ENCODE measurements at places on chromosomes 1 and 21.

GRCh38 chr1:171788696-171789095, 7.2 kb downstream of the METTL13 start:
- DNase-seq: no peak

DNA sequence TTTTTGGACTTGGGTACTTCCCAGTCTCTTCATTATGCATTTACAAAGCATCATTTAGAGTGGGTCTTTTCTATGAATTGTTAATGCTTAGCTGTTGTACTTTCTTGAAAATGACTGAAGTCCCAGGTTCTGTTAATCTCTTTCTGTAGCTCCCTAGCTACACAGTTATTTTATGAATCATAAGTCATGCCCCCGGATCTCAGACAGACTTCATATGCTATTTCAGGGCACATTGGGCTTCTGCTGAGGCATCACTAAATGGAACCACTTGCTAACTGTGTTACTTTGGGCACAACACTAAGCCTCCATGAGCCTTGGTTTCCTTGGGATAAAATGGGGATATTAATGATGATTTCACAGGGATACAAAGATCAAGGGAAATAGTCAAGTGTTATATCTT, 55.5 kb upstream of the RBM15 start:
- DNase-seq: no peak

- no peak for DNase-seq
Observed at GRCh38 chr1:247531937-247532336, 4.3 kb downstream of the OR2C3 start.

DNA sequence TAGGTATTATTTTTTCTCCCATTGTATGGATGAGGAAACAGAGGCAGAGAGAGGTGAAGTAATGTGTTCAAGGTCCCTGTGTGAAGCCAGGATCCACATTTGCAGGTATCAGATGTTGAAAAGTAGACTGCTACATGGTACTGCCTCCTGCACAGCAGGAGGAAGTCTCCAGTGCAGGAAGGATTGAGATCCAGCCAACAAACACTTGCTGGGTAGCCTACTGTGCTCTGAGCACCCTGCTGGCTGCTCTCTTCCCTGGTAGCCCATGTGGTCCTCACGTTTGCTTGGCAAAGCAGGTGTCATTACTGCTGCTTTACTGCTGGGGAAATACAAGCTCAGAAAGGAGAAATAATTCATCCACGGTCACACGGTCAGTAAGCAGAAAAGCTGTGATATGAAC, 21.3 kb upstream of the GRIK3 start:
- DNase-seq: peak; percentile 59

GRCh38 chr1:156089704-156090103, 7.4 kb upstream of the MEX3A start:
- peak; percentile 57 for DNase-seq

DNA sequence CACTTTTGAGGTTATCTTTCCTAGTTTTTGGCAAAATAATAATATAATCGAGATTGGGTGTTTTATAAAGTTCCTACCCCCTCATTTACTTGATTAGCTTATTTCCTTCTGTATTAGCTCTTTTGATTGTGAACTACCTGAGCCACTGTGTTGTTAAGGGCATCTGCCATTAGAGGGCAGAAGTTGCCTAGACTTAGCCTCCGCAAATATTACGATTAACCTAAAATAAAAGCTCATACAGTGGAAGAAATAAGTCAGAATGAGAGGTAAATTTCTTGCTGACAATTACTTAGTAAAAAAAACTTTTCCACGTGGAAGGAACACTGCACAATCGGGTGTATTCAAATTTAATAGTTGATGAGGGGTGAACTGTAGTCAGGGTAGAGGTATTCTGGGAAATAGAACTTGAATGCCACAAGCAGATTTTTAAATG, 2.3 kb downstream of the H3-3A start:
- DNase-seq: no peak

- no peak for DNase-seq
Observed at GRCh38 chr1:40768146-40768990, 15.2 kb upstream of the KCNQ4 start.

- DNase-seq: no peak
Observed at GRCh38 chr1:192580351-192580962, 4.9 kb downstream of the RGS1 start.

- no peak for DNase-seq
Observed at GRCh38 chr21:34592120-34592955, 22.6 kb downstream of the RCAN1 start.

DNA sequence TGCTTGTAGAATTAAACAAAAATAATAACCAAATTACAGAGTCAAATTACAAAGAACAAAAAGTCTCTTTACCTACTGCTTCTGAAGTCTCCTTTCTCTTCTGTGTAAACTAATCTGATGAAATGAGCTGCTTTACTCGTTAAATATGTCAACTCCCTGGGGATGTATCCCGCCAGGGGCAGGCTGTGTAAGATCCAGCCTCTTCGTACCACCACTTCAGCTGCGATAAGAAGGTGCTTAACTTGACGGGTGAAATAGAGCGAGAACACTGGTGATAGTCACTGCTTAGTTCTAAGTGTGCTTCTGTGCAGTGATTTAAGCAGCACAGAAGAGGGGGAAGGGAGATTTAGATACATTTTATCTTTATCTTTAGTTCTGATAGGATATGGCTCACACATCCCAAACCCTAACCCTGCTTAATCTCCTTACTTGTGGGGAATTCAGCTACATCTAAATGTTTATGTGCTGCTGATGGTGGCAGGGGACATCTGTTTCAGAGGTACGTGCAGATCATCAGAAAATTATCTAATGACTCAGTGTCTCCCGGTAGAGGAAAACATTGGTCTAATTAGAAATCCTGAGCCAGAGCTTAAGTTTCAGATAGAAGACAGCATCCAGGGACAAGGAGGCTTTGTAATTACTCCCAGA, 46.0 kb downstream of the RHOU start:
- peak; percentile 78 for DNase-seq

DNA sequence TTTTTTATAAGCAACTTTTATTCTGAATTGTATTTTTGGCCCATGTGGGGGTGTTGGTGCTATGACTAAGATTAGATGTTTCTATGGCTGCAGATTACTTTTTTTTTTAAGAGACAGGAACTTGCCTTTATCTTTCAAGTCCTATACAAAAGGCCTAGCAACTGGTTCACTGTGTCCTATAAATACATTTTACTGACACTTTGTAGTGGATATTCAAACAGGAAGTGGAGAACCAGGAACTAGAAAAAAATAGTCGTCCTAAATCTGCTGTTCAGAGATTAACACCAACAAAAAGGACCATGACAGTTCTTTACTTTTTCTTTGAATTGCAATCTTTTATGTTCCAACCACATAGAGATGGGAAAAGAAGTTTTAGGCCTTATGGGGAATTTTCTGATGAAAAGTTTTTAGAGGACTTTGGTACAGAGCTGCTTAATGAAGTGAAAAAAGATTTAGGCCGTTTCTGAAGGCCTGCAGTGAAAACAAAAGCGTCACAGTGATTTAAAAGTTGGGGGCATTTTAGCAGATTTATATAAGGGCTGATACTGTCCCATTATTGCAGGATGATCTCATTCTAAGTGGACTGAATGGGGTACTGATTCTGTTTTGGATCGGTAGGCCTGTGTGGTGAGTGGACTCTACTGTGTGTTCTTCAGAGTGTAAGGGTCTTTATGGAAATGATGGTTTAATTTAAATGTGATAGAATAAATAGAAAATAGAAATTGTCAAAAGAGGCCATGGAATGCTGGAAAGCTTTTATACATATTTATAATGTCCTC, 136.4 kb upstream of the DEPDC1 start:
- no peak for DNase-seq

DNA sequence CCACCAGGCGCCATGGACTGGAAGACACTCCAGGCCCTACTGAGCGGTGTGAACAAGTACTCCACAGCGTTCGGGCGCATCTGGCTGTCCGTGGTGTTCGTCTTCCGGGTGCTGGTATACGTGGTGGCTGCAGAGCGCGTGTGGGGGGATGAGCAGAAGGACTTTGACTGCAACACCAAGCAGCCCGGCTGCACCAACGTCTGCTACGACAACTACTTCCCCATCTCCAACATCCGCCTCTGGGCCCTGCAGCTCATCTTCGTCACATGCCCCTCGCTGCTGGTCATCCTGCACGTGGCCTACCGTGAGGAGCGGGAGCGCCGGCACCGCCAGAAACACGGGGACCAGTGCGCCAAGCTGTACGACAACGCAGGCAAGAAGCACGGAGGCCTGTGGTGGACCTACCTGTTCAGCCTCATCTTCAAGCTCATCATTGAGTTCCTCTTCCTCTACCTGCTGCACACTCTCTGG, 3.8 kb downstream of the GJB3 start:
- no peak for DNase-seq

GRCh38 chr1:1230656-1231399, 973 bp downstream of the SDF4 start:
- DNase-seq: no peak

GRCh38 chr1:243719476-243719875, 130.6 kb downstream of the AKT3 start:
- no peak for DNase-seq

DNA sequence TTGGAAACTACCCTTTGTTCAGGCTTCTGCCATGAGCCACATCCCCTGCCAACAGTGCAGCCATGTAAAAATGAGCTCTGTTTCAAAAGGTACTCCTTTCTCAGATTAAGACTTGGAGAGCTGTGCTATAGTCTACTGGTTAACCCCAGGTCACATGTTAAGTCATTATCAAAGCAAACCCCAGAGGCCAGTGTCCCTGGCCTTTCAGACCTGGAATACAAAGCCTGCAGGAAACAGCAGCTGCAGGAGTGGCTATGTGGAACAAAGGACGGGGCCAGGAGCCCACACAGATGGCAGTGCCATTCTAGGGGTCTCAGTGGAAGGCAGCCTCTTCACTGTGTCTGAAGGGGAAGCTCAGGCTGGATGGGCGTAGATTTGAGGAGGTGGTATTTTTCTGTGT, 6.7 kb downstream of the ZNF496 start:
- no peak for DNase-seq

GRCh38 chr1:59116920-59117542, 179.9 kb upstream of the FGGY start:
- DNase-seq: no peak

- no peak for DNase-seq
Observed at GRCh38 chr21:36627242-36627641, 71.7 kb upstream of the SIM2 start.

DNA sequence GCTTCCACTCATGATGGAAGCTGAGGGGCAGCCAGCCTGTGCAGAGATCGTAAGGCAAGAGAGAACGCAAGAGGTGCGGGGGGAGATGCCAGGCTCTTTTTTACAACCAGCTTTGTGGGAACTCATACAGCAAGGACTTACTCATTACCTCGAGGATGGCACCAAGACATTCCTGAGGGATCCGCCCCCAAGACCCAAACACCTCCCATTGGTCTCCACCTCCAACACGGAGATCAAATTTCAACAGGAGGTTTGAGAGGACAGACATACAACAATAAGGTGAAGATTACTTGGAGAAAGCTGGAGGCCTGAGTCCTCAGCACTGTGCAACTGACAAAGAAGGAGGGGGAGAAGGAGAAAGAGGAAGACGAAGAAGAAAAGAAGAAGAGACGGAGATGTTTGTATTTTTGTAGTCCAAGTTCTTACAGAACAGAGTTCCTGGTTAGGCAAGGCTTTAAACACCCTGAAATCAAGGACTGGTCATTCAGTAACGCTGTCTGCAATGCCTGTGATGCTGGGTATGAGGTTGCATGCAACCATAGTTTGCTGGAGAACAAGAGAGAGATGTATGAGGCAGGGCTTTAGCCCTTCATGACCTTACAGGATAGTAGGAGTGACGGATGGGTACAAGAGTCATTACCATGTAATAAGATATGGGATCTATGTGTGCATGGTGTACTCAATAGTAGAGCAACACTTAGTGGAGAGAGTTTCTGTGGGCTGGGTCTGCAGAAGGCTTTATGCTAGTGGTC, 19.7 kb upstream of the GALNT2 start:
- DNase-seq: no peak

DNA sequence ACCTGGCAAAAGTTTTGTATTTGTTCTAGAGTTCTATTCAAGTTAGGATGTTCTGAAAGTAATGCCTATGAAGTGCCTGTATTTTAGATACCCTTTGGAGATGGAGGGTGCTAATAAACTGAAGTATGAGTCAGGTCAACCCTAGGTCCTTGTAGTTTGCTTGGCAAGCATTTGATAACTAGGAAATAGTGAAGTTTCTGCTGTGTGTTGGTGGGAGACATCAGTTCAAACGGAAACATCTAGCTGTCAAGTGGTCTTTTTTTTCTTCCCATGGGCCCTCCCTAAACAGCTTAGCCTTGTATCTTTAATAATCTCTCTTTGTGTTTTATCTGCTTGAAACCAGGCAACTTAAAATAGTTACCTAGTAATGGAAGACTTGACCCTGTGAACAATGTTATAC, 4.5 kb downstream of the MRPS6 start:
- no peak for DNase-seq

GRCh38 chr21:30793581-30794314, 19.3 kb downstream of the KRTAP8-1 start:
- no peak for DNase-seq

DNA sequence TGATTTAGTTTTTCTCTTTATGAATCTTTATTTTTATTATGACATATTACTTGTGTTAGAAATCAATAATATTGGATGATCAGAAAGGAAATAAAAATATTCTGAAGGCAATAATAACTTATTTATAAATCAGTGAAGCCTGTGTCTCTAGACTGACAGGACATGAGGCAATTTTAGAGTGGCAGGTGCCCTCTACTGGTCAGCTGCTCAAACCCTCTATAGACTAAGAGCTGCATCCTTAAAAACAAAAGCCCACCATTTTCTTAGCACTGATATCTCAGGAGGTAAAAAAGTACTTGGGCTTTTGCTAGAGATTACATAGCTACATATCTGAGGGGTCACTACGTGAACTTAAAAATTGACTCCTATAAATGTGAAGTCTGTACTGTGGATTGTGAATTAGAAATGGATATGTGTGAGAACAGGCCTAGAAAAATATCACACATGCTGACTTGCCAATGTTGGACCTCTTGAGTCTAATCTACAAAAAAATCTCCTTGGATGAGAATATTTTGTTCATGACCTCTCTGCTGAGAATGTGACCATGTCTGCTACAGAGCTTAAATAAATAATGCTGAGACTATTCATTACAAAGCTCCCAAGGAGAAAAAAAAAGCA, 597.9 kb upstream of the ADAMTS5 start:
- DNase-seq: no peak

DNA sequence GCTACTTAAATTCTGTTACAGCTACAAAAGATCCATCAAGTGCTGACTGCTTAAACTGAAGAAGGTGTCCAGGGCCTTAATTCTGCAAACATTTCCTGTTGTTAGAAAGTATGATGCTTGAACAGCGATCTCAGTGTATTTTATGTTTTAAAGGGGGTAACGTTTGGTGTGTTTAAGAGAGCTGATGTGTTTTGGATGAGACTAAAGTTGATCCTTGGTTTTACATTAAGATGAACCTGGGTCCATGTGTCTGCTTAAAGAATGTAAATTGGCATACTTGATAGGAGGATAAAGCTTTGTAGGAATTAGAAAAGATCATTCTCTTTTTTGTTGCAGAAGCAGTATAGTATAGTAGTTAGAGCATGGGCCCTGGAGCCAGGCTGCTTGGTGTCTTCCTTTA, 3.6 kb downstream of the IER5 start:
- no peak for DNase-seq

- no peak for DNase-seq
Observed at GRCh38 chr1:158391099-158391498, 8.2 kb downstream of the OR10T2 start.

GRCh38 chr1:67347688-67348472, 40.2 kb downstream of the IL12RB2 start:
- peak; percentile 14 for DNase-seq
